ENCODE measurements at places on chromosomes 4 and X.
A peak's percentile ranks its signal among the peaks of the same experiment; 100 is the strongest.

- no peak for DNase-seq
These were observed 24.4 kb upstream of the PLK4 start for GRCh38 chr4:127856196-127856812.

- no peak for DNase-seq
These were observed 22.0 kb upstream of the STK26 start for GRCh38 chrX:132001127-132001526.

- peak; percentile 16 for DNase-seq
These were observed 146.2 kb upstream of the SCML1 start for GRCh38 chrX:17590892-17591740.

GRCh38 chr4:159765382-159765781, 662.5 kb downstream of the RAPGEF2 start:
- no peak for DNase-seq

- no peak for DNase-seq
These were observed 12.7 kb downstream of the KLHL34 start for GRCh38 chrX:21645431-21645830.

DNA sequence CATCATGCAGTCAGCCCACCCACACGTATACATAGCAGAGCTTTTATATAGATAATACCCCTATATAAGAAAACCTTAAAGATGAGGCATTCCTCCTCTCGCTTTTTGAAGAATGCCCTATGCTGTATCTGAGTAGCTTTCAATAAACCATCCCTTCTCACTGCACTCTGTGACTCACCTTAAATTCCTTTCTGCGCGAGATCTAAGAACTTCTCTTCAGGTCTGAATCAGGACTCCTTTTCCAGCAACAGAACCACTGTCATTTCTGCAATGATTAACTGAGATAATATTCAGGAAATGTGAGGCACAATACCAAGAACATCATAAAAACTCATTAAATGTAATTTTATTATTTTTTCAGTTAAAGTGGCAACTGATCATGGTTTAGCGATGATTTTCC, 76.4 kb upstream of the DCLK2 start:
- DNase-seq = no peak

- DNase-seq = no peak
These were observed 56.1 kb downstream of the KLHL5 start for GRCh38 chr4:39118034-39118658.

DNA sequence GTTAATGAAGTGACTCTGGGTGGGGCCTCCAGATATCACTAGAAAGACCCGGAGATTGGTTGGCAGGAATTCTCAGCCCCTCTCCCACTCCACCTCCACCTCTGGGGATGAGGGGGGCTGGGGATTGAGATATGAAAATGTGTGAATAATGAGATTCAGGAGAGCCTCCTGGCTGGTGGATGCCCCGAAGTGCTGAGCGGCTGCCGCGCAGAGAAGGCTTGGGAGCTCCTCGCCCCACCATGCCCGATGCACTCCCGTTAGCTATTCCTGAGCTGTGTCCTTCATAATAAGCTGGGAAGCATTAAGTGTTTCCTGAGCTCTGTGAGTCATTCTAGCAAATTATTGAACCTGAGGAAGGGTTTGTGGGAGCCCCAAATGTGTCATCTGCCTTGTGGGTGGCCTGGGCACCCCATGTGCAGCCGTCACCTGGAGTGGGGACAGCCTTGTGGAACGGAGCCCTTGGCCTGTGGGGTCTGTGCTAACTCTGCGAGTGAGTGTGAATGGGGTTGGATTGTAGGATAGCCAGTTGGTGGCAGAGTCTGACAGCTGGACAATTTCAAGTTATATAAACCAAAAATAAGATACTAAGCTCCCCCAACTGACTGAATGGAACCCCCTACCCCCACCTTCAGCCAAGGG, 4.4 kb upstream of the MAEA start:
- no peak for DNase-seq

DNA sequence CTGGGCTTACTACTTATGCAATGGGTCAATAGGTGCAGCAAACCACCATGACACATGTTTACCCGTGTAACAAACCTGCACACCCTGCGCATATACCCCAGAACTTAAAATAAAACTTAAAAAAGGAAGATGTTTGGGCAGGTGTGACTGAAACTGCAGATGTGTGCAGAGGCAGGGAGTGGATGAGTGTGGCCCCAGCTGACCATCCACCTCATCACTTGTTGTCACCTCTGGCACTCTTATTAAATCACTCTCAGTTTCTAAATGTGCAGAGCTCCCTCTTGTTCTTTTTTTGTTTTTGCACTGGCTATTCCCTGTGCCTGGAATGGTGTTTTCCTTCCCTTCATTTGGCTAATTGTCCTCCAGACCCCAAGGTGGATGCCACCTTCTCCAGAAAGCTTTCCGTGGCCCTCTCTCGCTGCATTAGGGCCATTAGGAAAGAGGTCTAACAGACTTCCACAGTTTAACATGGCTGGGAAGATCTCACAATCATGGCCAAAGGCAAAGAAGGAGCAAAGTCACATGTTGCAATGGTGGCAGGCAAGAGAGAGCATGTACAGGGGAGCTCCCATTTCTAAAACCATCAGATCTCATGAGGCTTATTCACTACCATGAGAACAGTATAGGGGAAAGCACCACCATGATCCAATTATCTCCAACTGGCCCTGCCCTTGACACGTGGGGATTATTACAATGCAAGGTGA, 58.5 kb downstream of the SLC2A9 start:
- no peak for DNase-seq

GRCh38 chr4:21819086-21819485, 129.5 kb downstream of the KCNIP4 start:
- DNase-seq = no peak

GRCh38 chr4:154039435-154040343, 250.8 kb upstream of the SFRP2 start:
- no peak for DNase-seq

GRCh38 chr4:114040319-114041116, 61.1 kb upstream of the ARSJ start:
- no peak for DNase-seq

DNA sequence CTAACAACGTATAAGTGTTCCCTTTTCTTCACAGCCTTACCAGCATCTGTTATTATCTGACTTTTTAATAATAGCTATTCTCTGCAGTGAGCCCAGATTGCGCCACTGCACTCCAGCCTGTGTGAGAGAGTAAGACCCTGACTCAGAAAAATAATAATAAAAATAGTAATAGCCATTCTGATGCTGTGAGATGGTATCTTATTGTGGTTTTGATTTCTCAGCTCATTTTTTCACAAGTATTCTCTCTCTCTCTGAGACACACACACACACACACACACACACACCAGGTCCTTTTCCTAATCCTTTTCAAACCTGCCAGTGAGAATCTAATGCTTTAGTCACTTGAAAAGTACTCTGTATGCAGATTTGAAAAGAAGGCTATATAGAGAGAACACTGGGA, 89.8 kb downstream of the CHIC2 start:
- no peak for DNase-seq

DNA sequence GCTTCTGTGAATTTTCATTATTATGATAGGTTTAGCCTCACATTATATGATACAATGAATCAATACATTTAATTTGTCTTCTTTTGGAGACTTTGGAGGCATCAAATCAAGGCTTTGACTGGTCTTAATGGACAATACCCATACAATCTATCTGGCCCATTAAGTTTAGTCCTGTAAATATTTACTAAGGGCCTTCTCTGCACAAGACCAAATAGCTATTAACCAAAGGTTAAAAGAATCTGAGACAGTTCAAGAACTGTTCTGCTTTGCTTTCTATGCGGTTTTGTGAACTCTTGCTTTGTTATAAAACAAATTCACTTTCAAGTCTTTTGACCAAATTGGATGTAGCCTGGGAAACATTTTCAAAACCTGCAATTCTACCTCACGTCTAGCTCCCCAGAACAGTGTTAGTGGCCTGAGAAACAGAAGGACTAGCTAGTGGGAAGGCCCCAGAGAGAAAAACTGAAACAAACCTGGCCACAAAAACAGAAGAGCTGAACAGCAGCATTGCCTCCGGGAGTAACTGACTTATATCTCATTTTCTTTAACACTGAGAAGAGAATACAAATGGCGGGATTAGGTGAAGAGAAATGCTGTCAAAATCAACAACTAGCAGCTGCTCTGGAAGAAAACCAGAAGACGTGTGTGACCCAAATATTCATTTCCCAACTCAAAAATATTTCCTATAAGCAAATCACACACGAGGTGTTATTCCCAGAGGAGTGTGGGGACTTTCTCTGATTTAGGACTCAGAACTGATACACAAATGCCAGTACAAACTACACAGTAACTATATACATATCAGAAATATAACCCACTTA, 548 bp downstream of the TLR1 start:
- DNase-seq = no peak

DNA sequence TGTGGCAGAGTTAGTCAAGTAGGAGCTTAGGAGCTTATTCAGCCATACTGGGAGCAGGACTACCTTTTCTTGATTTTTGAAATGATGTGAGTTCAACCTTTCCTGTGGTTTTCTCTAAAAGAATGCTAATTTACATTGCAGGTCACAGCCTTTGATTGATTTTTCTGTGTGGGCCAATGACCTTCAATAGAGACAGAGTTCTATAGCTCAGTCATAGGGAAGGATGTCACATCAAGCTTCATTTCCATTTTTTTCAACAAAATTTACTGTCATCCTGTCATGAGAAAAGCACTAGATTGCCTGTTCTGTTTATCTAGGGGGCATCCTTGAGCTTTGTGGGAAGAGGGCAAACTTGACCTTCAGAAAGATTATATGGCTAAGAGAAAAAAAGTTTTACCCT, 448.7 kb downstream of the MID1IP1 start:
- no peak for DNase-seq

DNA sequence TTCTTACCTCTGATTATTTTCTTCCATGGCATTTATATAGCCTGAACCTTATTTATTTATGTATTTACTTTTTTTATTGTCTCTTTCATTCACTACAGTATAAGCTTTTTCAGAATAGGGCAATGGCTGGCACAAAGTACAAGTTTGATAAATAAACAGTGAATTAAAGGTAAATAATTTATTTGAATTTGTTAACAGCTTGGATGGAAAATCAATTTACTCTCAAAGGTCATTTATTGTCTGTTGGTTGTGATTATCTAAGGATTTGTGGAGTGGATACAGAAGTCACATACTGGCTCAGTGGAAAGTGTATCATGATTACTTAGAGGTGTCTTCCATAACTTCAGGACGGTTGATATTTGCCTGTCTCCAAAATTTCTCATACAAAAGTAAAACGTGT, 2472.9 kb downstream of the PCDH7 start:
- DNase-seq = no peak

DNA sequence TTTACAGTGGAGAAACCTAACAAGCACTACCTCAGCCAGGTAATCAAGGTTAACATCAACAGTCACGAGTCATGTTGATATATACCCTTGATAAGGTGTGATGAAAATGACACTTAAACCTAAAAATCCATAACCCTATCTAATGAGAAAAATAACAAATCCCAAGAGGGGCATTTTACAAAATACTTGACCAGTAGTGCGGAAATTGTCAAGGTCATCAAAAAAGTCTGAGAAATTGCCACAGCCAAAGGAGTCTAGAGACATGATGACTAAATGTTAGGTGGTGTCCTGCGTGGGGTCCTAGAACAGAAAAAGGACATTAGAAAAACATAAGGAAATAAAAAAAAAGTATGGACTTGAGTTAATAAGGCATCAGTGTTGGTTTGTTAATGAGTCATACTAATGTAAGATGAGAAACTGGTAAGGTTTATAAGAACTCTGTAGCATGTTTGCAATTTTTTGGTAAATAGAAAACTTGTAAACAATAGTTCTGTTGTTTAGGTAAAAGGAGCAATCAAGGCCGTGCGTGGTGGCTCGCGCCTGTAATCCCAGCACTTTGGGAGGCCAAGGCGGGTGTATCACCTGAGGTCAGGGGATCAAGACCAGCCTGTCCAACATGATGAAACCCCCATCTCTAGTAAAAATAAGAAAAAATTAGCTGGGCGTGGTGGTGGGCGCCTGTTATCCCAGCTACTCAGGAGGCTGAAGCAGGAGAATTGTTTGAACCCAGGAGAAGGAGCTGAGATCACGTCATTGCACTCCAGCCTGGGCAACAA, 2.9 kb downstream of the RPL36A start:
- DNase-seq = no peak

DNA sequence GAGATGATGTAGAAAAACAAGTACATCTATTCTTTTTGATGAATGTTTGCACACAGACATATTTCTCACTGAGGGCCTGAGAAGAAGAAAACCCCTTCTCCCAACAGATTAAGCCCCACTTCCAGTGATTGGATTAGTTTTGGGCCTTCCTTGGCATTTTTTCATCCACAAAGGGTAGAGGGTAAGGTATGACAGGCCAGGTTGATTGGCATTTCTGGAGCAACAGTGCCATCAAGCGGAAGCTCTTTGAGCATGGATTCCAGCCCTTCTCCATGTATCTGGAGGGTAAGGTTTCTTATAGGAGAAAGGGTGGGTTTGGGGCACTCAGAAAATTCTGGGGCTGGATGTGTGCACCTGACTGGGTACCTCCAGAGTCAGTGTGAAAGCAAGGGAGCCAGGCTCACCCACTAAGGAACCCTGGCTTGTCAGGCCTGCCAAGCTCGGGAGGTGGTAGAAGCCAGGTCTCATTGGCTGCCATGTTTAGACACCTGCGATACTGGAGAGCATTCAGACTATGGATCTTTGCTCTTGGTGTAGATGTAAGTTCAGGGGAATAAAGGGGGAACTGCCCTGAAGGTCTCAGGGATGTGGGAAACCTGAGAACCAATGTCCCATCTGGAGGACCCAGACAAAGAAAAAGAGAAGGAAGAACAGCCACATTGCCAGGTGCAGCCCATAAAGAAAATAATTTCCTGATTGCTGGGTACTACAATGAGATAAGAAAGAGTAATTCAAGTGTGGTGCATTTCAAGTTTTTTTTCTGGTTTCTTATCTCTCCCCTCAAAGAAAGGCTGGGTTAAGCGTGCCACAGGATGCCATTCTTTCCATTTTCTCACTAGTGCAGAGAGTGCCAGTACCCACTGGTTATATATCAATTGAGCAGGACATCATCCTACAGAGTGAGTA, 222.3 kb upstream of the AGTR2 start:
- no peak for DNase-seq

- DNase-seq = no peak
These were observed 90.4 kb upstream of the VCX3B start for GRCh38 chrX:8374041-8374825.

DNA sequence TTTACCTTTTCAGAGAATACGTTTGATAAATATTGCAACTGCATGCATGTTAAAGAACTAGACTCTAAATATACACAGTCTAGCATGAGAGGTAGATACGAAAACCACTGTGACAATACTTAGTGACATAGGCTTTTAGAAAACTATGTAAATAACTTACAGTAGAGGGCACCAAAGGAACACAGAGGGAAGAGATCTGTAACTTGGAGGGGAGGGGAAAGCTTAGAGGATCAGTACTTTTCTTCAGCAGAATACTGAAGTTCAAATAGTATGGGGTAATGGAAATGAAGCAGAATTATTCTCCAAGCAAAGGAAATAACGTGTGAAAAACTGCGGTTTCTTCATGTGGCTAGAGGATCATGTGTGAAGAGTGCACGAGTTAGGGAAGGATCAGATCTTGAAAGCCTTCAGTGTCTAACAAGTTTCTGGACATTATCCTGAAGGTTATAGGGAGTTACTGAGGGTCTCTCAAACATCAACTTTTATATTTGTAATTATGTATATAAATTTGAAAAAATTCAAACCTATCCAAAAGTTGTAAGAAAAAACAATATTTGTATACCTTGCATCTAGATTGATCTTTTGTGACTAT, 264.3 kb downstream of the NPFFR2 start:
- no peak for DNase-seq

GRCh38 chrX:133792198-133792953, 193.0 kb downstream of the GPC3 start:
- DNase-seq = peak; percentile 24

- DNase-seq = no peak
These were observed 17.2 kb downstream of the ANXA3 start for GRCh38 chr4:78568640-78569305.

- DNase-seq = no peak
These were observed 110.8 kb upstream of the H2AZ1 start for GRCh38 chr4:100060765-100061416.

Data from amygdala (tissue), 56 donors.